ENCODE measurements at places on chromosomes 6 and 20.

GRCh38 chr6:2614155-2614554 lies 136.6 kb downstream of the MYLK4 start:
- DNase-seq = no peak

DNA sequence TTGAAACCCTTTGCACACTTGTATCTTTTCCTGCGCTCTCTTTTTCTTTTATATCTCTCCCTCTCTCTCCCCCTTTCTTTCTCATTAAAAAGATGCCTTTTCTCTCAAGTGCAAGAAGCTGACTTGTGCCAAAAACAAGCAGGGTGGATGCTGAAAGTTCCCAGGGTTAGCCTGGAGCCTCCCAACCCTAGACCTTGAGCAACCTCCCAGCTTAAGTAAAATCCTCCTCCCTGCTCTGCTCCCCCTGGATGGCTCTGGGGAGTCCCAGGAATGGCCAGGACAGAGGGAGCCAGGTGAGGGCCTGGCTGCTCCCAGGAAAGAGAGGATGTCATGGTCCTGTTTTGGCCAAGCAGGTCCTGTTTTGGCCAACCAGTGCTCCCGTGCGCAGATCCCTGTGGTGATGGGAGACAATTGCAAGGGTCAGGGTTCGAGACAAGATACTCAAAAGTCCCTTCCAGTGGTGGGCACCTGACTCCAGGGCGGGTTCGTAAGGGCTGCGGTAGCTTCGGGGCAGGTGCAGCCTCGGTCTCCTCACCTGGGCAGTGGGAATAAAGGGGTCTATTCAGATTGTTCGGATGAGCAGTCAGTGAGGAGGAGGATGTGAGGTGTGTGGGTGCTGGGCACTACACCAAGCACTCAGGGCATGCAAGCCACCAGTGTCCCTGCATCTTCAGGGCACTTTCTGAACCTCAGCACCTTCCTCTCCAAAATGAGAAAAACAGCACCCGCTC lies 49.4 kb downstream of the EYA2 start:
- no peak for DNase-seq

DNA sequence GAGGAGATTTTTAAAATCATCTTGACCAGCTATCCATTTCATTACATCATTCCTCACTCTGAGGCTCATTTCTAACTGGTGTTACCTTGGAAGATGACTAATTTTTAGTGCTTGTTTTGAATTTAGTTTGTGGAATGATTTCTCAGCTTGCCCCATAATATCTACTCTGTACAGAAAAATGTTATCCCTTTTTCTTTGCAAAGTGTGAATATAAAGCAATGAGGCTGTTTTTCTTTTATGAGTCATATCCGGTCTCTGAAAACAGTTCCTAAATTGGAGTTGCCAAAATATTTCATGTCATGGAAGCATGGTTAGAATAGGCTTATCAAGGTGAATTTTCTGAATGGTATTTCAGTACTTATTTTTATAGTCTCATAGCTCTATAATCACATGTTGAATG lies 43.8 kb downstream of the FUT9 start:
- no peak for DNase-seq

DNA sequence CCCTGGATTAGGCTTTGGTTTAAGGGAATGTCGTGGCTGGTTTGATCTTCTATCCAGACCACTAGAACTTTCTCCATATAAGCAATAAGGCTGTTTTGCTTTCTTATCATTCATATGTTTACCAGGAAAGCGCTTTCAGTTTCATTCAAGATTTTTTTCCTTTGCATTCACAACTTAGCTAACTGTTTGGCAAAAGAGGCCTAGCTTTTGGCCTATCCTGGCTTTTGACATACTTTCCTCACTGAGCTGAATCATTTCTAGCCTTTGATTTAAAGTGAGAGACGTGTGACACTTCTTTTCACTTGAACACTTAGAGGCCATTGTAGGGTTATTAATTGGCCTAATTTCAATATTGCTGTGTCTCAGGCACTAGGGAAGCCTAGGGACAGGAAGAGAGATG lies 1.7 kb upstream of the FAM50B start:
- DNase-seq = no peak

GRCh38 chr20:51775241-51775640 lies 7.1 kb upstream of the ATP9A start:
- no peak for DNase-seq

DNA sequence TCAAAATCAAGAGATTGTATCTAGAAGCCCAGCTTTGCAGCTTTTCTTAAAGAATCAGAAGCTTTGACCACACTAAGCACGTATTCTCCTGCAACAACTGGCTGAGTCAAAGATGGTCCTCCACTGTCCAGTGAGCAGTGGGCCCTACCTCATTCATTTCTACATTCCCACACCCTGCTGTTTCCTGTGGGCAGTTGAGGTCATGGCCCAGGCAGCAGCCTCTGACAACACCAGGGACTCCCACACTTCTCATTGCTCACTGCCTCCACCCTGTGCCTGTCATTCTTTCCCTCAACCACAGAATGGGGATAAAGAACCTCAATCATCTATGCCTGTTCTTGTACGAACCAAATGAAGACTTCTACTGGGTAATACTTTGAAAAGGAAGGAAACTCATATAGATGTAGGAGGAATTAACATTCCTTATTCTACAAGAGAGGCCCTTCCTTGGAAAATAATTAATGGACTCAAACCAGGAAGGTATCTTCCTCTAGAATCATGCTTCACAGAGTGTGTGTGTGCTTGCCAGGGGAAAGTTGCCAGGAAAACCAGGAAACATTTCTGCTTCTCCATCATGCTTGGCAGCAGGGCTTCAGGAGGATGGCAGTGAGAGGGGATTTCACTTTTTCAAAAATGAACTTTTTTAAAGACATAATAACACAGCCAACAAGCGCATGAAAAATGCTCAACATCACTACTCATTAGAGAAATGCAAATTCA lies 191.7 kb upstream of the RIN2 start:
- DNase-seq = no peak

- DNase-seq = no peak
Measured at GRCh38 chr6:22298475-22298890, 1.6 kb upstream of the PRL start.

- no peak for DNase-seq
Measured at GRCh38 chr6:75188221-75188925, 17.5 kb downstream of the COL12A1 start.

- DNase-seq = no peak
Measured at GRCh38 chr6:156167016-156167624, 610.1 kb upstream of the ARID1B start.

GRCh38 chr6:39223061-39223460 lies 6.2 kb downstream of the KCNK5 start:
- no peak for DNase-seq

- DNase-seq = no peak
Measured at GRCh38 chr20:19723051-19723450, 35.0 kb upstream of the RIN2 start.

- no peak for DNase-seq
Measured at GRCh38 chr6:164928057-164928727, 381.2 kb downstream of the C6orf118 start.

DNA sequence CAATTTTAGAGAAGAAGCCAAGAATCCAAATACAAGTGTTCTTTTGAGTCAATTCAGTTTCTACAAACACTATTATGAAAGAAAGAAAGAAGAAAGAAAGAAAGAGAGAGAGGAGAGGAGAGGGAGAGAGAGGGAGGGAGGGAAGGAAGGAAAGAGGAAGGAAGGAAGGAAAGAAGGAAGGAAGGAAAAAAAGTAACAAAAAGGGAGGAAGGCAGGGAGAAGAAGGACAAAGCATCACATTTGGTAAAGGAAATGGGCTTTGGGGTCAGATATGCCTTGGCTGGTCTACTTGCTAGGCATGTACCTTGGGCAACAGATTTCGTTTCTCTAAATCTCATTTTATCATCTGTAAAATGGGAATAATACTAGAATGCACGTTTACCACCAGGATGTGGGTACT lies 49.4 kb upstream of the BCAS1 start:
- DNase-seq = no peak

DNA sequence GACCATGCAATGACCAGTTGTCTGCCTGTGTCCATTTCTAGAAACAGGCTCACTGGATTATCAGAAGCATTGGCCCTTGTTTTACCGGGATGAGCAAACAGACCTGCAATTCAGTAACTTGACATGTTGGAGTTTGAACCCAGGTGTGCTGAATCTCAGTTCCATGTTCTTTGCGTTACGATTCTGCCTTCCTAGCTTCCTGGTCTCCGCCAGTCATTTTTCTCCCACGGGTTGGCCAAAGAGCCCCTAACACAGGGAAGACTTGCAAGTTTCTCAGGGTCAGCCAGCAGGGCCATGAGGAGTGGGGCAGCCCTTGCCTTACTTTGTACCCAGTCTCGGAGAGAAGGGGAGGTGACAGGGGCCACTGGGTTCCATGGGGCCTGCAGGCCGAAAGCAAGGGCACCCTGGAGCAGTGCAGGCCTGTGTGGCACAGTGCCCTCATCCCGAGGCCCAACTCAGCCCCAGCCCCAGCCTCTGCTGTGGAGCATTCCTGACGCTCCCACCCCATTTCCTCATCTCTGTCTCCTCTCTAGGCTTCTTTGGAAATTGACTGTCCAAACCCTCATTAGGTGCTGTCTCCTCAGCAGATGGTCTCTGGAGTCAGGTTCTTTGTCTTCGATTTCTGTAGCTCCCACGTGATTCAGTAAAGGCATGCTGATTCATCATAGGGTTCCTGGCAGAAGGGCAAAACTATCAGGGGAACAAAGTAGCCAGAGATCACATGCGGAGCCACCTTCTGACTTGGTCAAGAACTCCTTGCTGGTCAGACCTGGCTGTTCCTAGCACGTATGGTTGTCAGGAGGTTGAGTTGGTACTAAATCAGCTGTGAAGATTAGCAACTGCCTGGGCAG lies 23.6 kb downstream of the CDS2 start:
- no peak for DNase-seq

DNA sequence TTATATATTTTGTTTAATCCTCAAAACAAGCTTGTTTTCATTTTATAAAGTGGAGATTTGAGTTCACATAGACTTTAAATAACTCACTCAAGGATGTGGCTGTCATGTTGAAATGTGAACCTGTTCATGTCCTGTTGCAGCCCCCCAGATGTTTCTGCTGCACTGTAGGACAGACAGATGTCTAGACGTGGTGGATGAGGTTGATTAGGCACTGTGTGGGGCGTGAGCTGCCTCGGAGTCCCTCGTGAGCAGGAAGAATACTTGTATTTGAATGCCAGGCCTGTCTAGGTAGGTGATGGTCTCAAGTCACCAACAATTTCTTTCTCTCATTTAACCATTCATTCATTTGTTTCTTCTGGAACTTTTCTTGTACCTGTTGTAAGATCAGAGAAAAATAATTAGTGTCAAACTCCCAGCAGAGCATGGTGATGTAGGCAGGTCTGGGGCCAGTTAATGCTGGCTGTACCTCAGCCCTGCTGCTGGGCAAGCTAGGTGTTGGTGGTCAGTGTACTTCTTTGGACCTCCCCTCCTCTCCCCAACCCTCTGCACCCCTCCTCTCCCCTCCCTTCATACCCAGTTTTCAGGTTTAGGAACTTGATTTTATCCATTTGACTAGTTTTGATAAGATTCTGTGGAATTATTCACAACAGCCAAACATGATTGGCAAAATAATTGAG lies 34.0 kb downstream of the AFDN start:
- DNase-seq = no peak

GRCh38 chr20:51402201-51402600 lies 140.3 kb downstream of the NFATC2 start:
- no peak for DNase-seq

DNA sequence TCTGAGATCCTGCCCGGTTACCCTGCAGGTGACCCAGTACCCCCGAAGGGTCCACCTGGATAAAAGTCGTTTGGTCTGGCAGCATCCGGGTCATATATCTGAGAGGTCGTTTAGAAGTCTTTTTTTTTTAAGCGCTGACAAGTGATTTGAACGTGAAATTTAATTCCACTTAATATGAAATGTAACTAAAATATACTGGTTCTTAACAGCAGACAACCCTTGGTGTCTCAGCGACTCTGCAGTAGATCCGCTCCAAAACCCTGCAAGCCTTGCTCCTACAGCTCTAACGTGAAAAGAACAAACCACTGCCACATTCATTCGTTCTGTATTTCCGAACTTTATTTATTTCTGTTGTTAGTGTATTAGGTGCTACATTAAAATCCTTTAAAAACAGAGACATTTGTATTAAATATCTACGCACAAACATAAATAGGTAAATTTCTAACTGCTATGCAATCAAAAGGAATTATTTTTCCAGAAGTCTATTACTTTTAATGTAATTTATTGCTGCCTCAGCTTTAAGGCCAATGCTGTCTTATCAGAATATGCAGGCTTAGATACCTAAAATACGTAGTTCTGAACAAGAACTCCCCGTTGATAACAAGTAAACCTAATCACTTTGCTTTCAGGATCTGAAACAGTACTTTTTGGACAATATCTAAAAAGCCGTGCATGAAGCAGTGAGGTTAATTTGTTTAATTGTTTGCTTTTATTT lies 33.5 kb upstream of the TCF21 start:
- DNase-seq = no peak

DNA sequence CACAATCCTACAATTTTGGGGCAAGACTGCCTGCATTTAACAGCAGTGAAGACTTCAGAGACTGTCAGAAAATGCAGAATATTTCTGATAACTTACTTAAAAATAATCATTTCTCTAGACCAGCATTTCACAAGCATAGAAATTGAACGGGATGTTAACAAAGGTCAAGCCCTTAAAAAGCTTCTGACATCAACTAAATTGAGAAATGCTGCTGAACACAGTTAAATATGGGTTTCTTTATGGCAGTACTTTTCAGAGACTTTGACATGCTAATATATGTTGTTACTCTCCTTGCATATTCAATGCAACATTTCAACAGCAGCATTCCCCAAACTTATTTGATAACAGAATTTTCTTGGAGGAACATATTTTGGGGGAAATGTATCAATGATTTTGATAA lies 84.5 kb downstream of the KIF13A start:
- no peak for DNase-seq

GRCh38 chr6:189676-190075 lies 102.6 kb upstream of the DUSP22 start:
- DNase-seq = no peak

- no peak for DNase-seq
Measured at GRCh38 chr6:7900621-7901020, 10.0 kb downstream of the TXNDC5 start.

DNA sequence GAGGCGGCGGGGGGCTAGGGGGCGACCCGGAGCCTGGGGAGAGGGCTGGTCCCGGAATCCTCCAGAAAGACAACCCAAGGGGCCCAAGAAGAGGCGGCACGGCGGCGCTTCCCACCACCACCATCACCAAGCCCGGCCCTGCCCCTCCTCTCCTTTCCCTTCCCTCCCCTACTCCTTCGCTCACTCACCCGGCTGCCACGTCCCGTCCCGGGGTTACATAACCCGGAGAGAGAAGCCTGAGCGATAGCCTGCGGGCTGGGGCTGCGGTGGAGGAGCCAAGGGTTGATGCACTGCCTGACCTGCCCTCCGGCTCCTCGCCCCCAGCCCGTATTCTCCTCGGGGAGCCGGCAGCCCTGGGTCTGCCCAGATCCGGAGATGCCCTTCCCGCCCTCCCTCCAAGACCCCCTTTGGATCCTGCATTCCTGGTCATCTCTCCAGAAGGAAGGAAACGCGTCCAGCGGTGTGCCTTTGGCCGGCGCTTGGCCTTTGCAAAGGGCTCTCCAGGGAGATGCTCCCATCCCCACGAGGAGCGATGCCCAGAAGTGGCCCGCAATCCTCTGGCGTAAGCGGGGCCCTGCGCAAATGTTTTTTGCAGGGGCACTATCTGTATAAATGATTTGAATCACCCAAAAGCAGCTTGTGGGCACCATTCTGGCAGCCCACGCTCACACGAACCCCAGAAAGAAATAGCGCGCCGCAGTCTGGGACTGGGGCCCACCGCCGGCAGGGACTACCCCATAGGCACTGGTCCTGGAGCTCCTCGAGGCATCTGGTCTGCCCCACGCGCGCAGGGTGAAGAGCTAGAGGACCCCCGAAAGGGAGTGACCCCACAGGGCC lies 4.6 kb upstream of the CPXM1 start:
- DNase-seq = no peak

Measured in HEK293T (cell line).